Kidney epithelial cell (primary cell): ENCODE measurements at places on chromosomes 5 and 9. TPM values are rescaled to one million over a fixed set of nuclear protein-coding genes. Genes with fewer than 3 reads are reported as not detected.

NPM1 gene
- total RNA-seq = 1,219 and 1,455 TPM in 2 replicates

PCA3 gene
- total RNA-seq = not detected in 2 replicates

BHMT2 gene
- total RNA-seq = 3.7 and 4.2 TPM in 2 replicates

IL11RA gene
- 5.9 and 11.6 TPM in 2 replicates for total RNA-seq

CYSRT1 gene
- 2.1 and 3.8 TPM in 2 replicates for total RNA-seq
